Naive thymus-derived CD4-positive, alpha-beta T cell (primary cell): ENCODE measurements at places on chromosomes 2 and 18. TPM values are rescaled to one million over a fixed set of nuclear protein-coding genes. Genes with fewer than 3 reads are reported as not detected.
A peak's percentile ranks its signal among the peaks of the same experiment; 100 is the strongest.

POMC gene
- total RNA-seq = 4.2 and 4.8 TPM in 2 replicates

RAB27B gene
- total RNA-seq = 2.3 and 4.0 TPM in 2 replicates

ARID5A gene
- total RNA-seq = 182 TPM

FEV gene
- not detected for total RNA-seq

GRP gene
- not detected for total RNA-seq

TRAPPC8 gene
- total RNA-seq = 52.2 TPM

SPP2 gene
- total RNA-seq = not detected

POTEJ gene
- not detected for total RNA-seq

INPP5D gene
- total RNA-seq = 232 TPM

VWA3B gene
- total RNA-seq = not detected

ASXL3 gene
- not detected for total RNA-seq

PGAP1 gene
- total RNA-seq = 48.4 and 49.5 TPM in 2 replicates

C2orf74 gene
- 22.6 TPM for total RNA-seq

ACTG2 gene
- not detected in 2 replicates for total RNA-seq

DNA sequence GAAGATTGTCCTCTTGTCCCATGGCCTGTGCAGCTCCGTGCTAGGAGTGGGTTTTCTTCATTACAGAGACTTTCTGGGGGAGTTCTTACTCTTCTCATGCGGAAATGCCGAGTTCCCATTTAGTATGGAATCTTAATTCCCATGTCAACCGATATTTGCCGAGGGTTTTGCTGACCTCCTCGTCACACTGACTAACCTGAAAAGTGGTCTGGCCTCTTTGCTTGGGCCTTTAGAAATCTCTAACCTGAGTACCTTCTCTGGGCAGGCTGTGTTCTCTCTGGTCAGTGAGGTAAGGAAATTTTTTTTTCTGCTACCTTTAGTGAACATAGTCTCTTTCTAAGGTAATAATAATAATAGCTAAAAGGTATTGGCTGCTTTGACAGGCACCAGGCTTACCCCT lies 10.9 kb upstream of the EML6 start:
- DNase-seq = no peak

- DNase-seq = no peak
Measured at GRCh38 chr2:219291910-219292490, 12.8 kb downstream of the DNAJB2 start.

DNA sequence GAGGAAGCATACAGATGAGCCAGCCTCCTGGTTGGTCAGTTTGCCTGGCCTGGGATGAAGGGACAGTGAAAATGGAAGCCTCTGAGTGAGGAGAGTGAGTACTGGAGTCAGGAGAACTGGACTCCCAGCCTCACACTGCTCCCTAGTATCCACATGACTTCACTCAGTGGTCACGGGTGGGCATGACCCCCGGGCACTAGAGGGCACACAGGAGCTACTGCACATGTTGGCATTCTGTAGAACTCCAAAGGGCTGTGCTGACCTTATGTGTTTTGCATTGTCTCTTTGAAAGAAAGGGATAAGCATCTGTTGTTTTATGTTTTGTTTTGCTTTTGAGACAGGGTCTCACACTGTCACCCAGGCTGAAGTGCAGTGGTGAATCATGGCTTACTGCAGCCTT lies 23.7 kb downstream of the NCAPH start:
- DNase-seq = peak; percentile 48

DNA sequence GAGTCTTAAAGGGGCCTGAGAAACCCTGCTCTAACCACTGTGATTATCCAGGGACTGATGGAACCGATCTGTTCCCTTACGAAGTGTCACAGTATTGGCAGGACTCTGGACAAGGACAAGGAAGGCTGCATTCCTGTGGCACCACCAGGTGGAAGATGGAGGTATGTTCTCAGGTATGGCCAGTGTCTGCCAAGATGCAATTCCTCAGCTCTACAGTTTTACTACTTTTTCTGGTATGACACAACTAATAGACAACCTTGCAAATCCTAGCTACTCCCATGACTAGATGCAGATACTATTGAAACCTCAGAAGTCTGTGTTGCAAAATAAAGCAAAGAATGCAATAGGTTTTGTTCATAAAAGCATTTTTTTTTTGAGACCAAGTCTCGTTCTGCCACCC lies 14.6 kb downstream of the RAB31 start:
- no peak for DNase-seq

DNA sequence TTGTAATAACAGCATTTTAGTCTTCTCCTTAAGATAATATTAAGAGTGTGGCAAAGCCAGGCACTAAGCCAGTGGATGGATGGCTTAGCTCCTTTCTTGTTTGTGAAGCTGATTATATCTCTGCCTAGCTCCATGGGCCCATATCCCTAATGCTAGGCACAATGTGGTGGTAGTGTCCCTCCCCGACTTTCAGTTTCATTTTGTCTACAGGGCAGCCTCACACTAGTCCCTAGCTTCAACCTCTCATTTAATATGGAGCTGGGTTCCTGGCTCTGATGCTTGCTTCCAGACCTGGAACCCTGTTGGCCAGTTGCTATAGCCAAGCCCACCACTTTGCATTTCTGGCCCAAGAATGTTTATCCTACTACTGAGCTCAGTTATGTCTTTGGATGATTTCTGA lies 437.0 kb upstream of the MEIS1 start:
- no peak for DNase-seq

DNA sequence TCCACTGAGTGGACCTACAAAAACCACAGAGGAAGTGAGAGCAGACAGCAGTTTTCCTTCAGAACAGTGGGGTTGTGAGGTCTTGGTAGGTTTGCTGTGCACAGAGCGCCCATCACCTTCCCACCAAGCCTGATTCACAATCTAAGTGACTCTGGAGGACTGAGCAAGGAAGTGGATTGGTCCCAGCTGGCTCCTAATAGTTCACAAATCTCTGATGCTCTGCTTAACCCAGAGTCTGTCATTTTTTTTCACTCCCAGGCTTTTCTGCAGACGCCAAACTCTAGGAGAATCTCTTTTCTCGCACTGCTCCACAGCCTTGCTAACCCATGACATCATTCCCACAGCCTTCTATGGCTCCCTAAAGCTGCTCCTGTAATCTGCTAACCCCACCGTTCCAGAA lies 280.4 kb downstream of the C1D start:
- no peak for DNase-seq

DNA sequence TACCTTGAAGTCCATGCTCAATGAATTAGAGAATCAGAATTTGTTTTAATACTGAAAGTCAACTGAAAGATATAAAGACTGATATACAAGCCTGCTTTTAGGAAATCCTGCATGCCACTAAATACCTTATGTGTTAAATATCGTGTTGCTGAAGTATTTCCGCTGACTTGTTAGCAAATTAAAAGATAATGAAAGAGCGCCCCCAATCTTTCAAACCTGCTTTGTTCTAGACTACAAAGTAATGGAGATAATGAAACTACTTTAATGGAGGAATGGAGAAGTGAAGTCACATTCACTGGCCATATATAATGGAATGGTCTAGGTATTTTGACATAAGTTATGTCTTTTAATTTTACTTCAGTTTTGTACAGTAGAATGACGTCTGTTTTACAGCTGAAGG lies 95.7 kb downstream of the ASXL3 start:
- no peak for DNase-seq

- DNase-seq = peak; percentile 36
Measured at GRCh38 chr2:106160786-106161261, 33.3 kb downstream of the UXS1 start.

- peak; percentile 58 for DNase-seq
Measured at GRCh38 chr18:3012136-3013023, 564 bp downstream of the LPIN2 start.

GRCh38 chr2:28399956-28400355 lies 7.3 kb downstream of the FOSL2 start:
- DNase-seq = no peak

- peak; percentile 61 for DNase-seq
Measured at GRCh38 chr2:191114403-191114886, 36.3 kb downstream of the STAT4 start.

DNA sequence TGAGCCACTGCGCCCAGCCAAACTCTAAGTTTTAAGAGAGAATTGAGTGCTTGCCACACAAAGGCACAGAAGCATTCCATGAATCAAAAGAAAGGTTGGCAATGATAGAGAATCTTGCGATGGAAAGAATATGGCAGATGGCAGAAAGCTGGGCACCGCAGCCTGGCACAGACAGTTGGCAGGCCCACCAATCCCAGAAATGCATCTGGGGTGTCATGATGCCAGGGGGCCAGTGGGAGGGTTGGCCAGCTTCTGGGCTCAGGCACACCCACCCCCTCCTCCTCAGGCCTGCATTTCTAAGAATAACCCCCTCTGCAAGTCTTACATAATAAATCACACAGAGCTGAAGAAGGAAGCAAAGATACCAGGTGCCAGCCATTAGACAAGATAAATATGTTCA lies 19.6 kb downstream of the ZNF2 start:
- DNase-seq = no peak

GRCh38 chr18:48915626-48916425 lies 34.9 kb downstream of the SMAD7 start:
- no peak for DNase-seq

GRCh38 chr18:74351354-74351753 lies 35.7 kb downstream of the C18orf63 start:
- DNase-seq = no peak

- DNase-seq = no peak
Measured at GRCh38 chr2:43107679-43108078, 118.7 kb downstream of the ZFP36L2 start.

GRCh38 chr18:12963069-12963468 lies 15.3 kb downstream of the SEH1L start:
- DNase-seq = no peak

GRCh38 chr18:47981320-47981719 lies 50.9 kb upstream of the SMAD2 start:
- DNase-seq = no peak

GRCh38 chr2:140988597-140988996 lies 1142.2 kb downstream of the LRP1B start:
- DNase-seq = no peak

GRCh38 chr18:57846258-57846657 lies 43.1 kb upstream of the ATP8B1 start:
- DNase-seq = no peak

DNA sequence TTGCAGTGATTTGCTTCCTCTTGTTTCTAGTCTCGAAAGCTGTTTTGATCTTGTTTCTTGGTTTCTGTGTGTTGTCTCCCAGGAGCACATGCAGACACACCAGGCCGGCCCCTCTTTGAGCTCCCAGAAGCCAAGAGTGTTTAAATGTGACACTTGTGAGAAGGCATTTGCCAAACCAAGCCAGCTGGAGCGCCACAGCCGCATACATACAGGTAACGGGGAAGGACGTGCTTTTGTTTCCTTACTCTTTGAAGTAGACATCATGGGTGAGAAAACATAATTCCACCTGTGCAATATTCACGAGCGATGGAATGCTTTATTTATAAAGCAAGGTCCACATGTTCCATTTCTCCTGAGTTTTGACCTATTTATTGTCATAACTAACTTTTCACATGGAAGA lies 137.2 kb downstream of the ZNF236 start:
- DNase-seq = no peak

DNA sequence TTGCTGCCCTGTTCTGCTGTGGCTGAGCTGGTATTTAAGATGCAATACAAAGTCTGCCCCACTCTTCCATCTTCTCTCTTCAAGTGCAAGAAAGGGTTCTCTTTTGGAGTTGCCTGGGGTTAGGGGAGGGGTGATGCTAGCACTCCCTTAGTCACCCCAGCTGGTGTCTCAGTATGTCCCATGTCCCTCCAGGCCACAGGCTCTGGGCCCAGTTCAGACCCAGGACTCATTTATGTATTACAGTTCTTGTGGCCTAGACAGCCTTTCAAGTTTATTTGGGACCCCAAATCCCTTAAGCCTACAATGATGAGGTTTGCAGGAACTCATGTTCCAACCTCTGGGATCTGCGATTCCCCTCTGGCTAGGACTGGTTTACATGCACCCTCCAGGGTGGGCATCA lies 47.2 kb upstream of the CCDC141 start:
- DNase-seq = no peak

- DNase-seq = no peak
Measured at GRCh38 chr18:46416706-46417638, 240.0 kb downstream of the LOXHD1 start.

- no peak for DNase-seq
Measured at GRCh38 chr2:214604861-214605260, 194.0 kb downstream of the VWC2L start.

DNA sequence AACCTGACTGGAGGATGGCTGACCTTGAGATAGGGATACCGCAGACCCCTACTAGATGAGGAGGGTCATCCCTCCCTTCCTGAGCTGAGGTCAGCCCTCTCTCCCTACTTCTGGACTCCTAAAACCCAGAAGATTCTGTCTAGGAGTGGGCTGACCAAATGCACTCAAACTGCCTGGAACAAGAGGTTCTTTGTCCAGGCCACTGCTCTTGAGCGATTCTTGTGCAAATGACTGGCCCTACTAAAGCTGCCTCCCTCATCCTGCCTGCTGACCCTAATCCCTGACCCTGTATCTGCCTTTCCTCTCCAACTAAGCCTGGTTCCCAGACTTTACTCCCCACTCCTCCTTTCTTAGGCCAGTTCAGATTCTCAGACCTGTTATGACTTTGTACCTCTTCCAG lies 56.2 kb downstream of the EFR3B start:
- DNase-seq = no peak

DNA sequence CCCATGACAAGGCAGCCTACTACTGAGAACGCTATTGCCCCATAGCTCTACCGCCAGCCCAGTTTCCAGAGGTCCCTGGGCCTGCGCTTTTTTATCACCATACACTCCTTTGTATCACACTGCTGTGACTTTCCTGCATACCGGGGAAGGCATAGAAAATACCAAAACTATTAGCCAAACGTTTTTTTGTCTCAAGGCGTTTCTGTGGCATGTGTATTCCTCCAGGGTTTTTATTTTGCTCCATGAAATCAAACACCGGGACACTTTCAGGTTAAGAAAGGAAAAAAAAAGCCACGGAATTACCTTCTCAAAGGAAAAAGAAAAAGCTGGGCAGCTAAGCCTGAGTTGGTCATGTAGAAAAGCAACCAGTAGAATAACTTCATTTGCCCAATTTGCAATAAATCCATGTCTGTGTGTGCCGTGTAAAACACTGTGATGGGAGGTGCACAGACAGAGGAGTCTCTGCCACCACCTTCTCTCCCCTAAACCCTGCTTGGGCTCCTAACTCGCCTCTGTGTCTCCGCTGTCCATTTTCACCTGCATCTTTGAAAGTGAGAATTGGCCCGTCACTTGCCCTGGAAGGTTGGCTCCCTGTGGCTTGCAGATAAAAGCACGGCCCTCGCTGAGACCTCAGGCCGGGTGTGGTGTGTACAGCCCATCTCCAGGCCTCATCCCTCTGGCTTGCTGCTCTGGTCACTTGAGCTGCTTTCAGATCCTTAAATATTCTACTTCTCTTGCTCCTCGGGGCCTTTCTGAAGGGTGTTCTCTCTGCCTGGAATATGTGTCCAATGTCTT lies 1.7 kb downstream of the AMER3 start:
- no peak for DNase-seq

DNA sequence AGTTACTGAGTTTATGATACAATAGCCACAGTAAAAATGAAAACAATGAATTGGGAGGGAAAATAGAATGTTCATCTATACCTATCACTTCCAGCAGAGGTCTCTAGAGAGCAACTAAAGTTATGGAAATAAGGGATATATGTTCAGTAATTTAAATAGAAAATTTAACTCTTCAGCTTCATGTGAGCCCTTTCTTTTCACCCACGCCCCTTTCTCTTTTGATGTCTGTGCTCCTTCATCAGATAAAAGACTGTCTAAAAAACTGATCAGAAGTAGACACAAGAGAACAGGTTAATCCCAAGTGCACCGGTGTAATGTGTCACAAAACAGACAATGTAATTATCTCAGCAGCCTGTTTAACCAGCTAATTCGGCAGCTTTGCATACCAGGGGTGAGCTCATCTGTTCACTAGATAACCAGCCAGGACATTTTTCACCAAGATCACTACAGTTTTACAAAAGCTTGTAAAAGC lies 238.5 kb upstream of the ERBB4 start:
- DNase-seq = no peak
